Heart right ventricle (tissue), 16 donors: ENCODE measurements at places on chromosomes 11 and 22.

DNA sequence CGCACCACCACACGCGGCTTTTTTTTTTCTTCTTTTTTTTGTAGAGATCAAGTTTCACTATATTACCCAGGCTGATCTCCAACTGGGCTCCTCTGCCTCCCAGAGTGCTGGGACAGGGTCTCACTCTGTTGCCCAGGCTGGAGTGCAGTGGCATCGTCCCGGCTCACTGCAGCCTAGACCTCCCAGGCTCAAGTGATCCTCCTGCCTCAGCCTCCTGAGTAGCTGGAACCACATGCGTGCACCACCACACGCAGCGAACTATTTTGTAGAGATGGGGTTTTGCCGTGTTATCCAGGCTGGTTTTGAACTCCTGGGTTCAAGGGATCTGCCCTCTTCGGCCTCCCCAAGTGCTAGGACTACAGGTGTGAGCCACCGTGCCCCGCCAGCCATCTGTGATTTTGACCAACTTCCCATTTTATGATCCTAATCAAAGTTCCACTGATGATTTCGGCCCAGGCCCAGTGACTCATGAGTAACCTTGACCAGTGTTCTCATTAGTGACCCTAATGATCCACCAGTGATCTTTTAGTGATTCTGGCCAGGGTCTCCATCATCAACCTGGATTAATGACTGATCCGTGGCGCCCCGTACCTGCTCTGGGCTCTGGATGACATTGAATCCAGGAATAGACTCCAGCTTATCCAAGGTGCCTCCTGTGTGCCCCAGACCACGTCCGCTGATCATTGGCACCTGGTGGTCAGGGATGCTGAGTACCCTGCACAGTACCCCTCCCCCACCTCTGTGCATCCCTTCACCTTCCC, 1.7 kb downstream of the TYMP start:
- no peak for DNase-seq

DNA sequence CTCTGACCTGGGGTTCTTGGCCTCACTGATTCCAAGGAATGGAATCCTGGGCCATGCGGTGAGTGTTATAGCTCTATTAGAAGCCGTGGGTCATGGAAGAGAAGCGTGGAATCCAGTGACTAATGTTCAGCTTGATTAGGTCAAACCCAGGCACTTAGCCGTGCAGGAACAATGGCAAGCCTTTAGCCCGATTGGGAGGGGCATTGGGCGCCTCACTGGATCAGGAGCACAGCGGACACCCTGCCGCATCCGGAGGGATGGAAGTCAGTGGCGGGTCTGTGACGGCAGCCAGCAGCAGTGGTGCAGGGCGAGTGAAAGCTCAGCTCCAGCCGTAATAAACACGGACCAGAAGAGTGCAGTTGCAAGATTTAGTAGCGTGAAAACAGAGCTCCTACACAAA, 20.5 kb upstream of the SLC17A6 start:
- no peak for DNase-seq

DNA sequence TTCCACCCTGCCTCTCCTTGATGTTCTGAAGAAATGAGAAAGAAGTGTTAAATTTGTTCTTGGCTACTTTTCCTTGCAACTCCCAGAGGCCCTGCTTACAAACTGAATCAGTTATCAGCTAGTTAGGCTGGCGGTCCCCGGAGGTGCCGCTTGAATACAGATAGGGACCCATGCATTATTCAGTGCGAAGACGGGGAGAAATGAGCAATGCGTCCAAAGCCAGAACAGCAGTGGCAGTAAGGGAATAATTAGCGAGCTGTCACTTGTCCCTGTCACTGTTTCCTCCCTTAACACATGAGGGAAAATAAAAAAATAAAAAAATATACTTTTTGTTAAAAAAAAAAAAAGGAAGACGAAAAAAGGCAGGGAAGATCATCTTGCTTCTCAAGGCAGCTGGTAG, 528.1 kb downstream of the MN1 start:
- no peak for DNase-seq

GRCh38 chr11:105244160-105244825, 104.7 kb upstream of the CARD18 start:
- DNase-seq = no peak

- peak; percentile 85 for DNase-seq
These were observed 205.6 kb downstream of the ADAMTS15 start for GRCh38 chr11:130653838-130654636.

- peak; percentile 90 for DNase-seq
These were observed 54.1 kb downstream of the WNT11 start for GRCh38 chr11:76152086-76152681.

- no peak for DNase-seq
These were observed 102.6 kb downstream of the ALX4 start for GRCh38 chr11:44207292-44207691.

DNA sequence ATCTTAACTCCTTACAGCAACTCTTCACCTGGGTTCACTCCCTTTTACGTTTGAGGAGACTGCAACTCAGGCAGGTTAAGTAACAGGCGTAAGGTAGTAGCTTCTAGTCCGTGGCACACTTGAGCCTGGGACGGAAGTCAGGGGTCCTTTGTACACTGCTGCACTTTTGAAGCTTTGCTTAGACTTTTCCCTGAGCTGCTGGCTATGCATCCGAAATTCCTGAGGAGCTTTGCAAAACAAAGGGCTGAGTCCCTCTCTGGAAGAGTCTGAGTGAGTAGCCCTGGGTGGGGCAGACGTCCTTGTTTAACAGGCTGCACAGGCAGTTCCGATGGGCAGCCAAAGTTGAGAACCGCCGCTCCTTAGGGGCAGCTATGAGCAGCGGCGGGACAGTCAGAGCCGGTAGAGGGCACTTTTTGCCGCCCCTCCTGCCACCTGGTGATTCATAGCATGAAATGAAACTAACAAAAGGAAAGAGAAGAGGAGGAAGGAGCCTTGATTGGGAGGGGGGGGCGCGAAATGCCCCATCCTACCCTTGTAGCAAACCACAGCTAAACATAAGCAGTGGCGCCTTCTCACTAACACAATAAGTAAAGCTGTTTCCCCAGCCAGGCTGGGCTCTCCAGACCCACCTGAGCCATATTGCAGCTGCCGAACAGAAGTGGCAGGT, 1.4 kb downstream of the TMEM109 start:
- DNase-seq = peak; percentile 57

DNA sequence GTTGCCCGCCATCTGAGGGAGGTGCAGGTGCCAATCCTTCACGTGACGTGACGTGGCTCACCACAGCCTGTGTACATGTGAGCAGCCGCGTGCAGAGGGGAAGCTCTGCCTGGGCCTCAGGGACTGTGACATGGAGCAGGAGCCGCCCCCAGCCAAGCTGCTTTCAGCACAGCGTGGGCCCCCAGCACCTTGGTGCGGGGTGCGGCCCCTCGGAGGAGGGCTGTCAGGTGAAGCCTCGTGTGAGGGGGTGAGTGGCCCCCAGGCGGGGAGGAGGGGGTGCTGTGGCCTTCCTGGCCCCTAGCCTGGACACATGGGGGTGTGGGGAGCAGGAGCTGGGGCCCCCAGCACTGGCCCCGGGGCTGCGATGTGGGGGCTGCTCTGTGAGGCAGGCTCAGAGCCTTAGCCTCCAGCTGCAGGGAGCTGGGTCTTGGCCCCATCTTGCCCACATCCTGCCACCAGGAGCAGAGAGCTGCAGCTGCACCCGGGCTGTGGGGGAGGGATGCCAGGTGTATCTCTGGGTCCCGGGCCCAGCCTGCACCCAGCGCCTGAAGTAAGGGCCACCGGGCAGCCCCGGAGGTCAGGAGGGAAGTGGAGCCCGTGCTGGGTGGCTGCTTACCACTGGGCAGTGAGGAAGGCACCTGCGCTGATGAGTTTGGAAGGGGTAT, at the start of gene ADORA2A:
Gene ADORA2A (plus strand): TSS at position 100 of the 665 bp plus-strand sequence. CDS start 5,806 bp downstream, outside the sequence.
- DNase-seq = no peak

GRCh38 chr22:45292731-45293442, 8.1 kb downstream of the UPK3A start:
- no peak for DNase-seq

- DNase-seq = no peak
These were observed 996.7 kb upstream of the CHORDC1 start for GRCh38 chr11:91219535-91219934.

DNA sequence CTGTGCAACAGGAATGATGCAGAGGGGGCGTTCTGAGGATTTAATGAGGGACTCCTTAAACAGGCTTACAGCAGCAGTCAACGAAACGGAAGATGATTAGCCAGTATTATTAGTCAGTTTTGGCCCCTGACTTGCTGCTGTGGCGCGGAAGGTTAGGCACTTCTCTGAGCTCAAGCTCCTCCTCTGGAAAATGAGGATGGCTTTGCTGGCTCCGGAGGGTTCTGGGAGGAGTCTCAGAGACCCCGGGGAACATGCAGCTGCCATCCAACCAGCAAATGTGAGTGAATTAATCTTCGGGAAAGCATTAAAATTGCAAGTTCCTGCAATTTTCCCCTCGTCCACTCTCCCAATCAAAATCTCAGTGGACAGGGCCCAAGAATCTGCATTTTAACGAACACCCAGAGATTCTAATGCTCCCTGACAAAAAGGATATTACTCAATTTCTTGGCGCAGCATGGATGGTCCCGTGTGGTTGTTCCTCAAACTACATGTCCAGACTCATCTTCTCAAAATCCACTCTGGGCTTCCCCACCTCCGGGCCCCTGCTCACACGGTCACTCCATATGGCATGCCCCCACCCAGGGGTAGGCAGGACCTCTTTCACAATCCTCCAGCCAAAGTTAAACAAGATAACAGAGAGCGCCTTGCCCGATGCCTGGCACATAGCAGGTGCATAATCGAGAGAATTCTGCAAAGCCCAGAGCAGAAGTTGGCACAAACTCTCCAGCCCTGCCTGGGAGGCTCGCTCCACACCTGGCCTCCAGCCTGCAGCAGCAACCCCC, 6.4 kb downstream of the ELFN2 start:
- no peak for DNase-seq

GRCh38 chr11:43546561-43547429, 133.7 kb upstream of the HSD17B12 start:
- DNase-seq = no peak

DNA sequence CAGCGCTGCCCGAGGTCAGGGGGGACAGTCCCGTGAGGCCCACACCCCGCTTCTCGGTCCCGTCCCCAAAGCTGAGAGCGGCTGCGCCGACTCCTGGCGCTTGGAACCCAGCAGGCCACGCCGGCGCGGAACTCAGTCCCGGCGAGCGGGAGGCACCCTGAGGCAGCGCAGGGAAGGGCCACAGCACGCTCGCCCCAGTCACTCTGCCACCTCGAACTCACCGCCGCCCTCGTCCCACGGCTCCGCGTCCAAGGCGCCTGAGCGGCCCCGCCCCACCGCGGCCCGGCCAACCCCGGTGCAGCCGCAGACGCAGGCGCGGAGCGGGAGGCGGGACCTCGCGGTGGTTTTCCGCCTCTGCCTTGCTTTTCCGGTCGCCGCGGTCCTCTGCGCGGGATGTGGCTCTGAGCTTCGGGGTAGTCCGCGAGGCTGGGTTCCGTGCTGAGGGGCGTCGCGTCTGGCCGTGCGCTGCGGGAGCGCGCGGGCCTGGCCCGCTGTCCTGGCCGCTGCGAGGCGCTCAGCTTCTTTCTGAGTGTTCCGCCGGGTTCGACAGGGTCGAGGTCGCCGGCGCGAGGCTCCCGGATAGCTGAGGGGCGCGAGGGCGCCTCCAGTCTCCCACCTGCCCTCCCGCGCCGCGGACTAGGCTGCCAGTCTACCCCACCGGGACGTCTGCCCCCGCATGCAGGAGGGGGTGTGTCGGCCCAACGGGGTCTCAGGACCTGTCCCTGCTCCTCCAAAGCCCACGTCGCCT, at the start of gene CDPF1:
Gene CDPF1 (minus strand): TSS at position 259 of the 748 bp plus-strand sequence. CDS start 2,009 bp downstream, outside the sequence.
- peak; percentile 94 for DNase-seq
